ENCODE measurements at places on chromosomes 6 and 20.
A peak's percentile ranks its signal among the peaks of the same experiment; 100 is the strongest.

- DNase-seq = no peak
These were observed 158.5 kb downstream of the ID4 start for GRCh38 chr6:19995575-19996257.

GRCh38 chr6:109521080-109521479 lies 38.1 kb upstream of the ZBTB24 start:
- DNase-seq = no peak

DNA sequence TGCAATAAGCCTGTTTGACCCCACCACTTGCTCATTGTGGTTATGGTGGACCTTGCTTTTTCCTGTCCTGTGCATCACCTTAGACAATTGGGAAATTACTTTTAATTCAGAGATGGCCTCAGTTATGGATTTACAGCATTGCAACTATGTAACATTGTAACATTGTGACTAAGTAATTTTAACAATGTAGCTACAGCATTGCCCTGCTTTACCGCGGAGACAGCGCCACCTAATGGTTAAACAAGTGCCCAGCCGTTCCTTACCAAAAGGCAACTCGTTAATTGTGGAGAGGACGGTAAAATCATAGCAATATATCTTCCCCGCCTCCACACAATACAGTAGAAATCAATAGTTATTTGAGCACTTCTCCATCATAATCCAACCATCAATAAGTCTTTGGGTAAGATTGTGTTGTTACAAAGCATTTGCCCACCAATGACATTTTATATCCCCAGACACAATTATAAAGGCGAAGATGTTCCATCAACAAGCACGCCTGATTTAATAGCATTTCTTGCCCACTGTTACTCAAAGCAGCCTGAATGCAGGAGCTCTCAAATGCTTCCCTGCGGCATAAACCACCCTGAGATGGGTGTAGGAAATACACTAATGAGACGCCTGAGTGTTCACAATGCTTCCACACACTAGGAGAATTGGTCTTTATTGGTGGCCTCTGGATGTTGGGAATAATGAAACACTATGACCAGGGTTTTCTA lies 93.7 kb downstream of the PROKR2 start:
- DNase-seq = peak; percentile 70

- DNase-seq = no peak
These were observed 18.4 kb upstream of the PARD6B start for GRCh38 chr20:50712771-50713656.

GRCh38 chr6:90038961-90039653 lies 144.8 kb downstream of the GJA10 start:
- no peak for DNase-seq

GRCh38 chr6:163030980-163031379 lies 303.2 kb downstream of the PACRG start:
- no peak for DNase-seq

- DNase-seq = peak; percentile 62
These were observed 1172.2 kb upstream of the GJE1 start for GRCh38 chr6:140960566-140960965.

DNA sequence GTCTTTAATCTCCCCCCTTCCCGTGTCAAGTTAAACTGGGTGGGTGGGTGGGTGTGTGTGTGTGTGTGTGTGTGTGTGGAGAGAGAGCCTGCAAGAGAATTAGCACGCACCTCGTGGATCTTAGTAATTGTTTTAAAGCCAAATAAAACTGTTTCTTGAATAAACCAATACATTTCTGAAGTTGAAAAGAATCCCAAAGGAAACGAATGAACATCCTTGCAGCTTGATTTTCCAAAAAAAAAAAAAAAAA lies 381 bp upstream of the BICRAL start:
- DNase-seq = peak; percentile 34

DNA sequence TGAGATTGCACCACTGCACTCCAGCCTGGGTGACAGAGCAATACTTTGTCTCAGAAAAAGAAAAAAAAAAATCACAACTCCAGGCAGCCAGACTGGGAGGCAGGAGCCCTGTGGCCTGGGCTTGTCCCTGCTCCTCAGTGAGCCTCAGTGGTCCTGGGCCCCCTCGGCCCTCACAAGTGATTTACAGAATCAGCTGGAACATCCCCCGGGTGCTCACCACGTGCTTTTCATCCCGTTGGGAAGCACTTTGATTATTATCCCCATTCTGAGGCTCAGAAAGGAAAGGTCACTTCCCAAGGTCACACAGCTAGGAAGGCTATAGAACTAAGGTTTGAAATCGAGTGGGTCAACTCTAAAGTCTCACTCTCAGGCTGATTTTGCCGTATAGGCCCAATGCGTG lies 43.1 kb upstream of the TLDC2 start:
- DNase-seq = no peak

DNA sequence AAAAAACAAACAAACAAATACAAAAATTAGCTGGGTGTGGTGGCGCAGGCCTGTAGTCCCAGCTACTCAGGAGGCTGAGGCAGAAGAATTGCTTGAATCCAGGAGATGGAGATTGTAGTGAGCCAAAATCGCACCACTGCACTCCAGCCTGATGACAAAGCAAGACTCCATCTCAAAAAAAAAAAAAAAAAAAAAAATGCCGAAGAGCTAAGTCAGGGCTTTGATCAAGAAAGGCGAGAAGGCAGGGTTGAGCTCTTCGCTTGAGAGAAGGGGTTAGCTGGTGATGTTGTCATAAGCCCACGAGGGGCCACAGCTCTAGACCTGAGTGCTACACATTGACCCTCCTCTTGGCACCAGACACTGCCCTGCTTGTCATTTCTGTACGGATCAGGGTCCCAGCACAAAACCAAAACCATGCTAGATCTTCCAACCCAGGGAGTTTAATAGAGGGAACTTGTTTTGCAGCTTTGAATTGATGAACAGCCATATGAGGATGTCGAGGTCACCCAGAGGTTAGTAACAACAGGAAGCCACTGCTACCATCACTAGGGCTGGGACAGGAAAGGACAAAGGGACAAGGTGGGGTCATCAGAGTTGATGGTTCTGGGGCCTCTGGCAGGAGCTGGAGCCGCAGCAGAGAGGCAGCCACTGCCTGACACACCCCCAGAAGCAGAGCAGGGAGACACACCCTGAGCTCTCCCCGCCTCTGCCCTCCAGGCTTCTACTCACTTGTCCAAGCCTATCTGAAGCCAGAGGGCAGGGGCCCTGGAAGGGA lies 122.7 kb downstream of the SNX5 start:
- DNase-seq = no peak

Data from fibroblast of pulmonary artery (primary cell).